Brain (organoid and tissue), 16 donors: ENCODE measurements at places on chromosomes 5 and 9.

- no peak for DNase-seq
These were observed 2334.6 kb upstream of the WWC1 start for GRCh38 chr5:165956854-165957253.

DNA sequence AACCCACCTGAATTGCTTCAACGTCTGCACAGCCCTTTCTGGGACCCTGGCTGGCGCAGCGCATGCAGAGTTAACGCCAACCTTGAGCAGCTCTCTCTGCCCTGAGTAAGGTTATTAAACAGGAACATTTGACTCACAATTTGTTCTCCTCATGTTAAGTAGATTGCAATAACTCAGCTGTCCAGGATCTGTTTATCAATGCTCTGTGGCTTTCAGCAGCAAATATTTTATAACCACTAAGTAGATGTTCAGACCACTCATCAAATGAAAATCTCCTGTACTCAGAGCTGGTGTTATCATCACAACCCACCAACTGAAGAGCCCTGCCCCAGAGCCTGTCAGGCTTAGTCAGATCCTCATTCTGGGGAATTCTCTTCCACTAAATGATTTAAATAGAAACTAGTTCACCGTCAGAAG, 403.0 kb downstream of the ZNF608 start:
- no peak for DNase-seq

- no peak for DNase-seq
These were observed 66.5 kb downstream of the SV2C start for GRCh38 chr5:76149636-76150035.

DNA sequence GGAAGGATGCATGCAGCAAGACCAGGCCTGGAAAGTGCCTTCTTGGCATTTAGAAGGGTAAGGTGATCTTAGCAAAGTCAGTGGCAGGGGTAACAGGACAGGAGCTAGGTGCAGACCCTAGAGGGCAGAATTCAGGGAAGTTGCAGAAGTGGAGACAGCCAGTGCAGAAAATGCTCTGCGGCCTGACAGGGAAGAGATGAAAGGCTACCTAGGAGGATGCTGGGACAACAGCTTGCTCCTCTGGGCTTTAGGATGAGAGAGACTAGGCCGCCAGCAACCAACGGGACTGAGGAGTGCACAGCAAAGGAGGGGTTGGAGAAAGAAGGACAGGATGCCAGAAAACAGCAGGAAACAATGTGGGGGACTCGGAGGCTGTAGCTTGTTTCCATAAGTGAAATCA, 219.9 kb downstream of the FSTL4 start:
- DNase-seq, result no peak

DNA sequence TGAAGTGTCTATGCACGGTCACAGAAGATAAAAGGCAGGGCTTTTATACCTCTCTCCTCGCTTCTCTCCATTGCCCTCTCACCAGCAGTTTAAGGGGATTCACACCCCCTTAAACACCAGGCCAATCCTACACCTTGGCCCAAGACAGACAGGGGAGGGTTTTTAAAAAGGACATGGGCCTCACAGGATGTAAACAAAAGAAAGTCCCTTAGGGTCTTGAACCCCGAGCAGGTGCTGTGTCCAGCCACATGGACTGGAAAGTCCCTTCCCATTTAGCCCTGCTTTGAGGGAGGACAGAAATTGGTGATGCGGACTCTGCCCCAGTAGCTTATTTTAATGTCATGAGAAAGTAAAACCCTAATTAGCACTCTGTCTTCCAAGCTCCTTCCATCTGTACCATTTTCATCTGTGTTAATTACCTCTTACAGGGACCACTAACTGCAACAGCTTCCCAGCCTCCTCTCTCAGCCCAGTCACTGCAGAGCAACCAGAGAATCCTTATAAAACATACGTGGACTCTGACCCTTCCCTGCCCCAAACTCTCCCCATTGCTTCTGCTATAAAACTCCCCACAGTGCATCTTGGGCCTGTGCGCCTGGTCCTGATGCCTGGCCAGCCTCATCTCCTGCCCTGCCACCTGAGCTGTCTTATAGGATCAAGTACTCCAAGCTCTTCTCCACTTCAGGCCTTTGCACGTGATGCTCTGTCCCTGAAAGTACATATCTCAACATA, 16.7 kb downstream of the WHRN start:
- no peak for DNase-seq

DNA sequence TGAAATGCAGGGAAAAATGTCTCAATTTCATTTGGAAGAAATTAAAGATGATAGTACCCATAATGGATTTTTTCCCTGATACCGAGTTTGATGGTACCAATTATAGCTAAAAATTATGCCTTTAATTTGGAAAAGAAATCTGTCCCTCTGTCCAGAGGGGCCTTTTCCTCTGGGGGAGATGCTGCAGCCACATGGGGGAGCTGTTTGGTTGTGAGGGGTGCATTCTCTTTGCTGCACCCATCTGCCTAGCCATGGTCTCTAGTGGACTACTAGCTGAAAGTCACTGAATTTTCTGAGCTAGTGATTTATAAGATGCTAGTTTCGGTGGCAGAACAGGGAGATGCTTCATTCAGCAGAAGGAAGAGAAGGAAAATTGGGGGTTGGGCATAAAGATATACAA, 9.6 kb downstream of the SEC61B start:
- DNase-seq, result peak; percentile 2

GRCh38 chr5:167207081-167207480, 1084.4 kb upstream of the WWC1 start:
- no peak for DNase-seq

GRCh38 chr9:110797611-110798010, 129.0 kb downstream of the MUSK start:
- no peak for DNase-seq

DNA sequence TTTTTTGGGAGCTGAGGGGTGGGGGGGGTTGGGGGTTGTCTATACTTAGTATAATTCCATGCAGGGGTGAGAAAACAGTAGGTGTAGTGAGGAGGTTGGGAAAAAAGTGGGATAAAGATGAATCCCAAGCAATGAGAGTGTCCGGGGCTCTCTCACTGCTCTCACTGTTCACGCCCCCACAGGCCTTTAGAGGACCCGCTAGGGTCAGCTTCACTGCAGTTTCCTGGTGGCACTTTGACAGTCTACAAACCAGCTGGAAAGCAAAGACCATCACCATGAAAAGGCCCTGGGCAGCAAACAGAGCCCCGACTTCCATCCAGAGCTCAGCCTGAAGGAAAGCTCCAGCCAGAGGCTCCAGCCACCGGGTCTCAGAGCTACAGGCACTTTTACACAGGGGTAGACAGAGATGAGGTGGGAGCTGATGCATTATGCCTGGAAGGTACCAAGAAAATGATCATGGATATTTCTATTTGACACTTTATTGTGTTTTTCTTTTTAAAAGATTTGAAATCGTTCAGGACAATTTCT, 355.1 kb downstream of the ADAMTS6 start:
- no peak for DNase-seq

- peak; percentile 8 for DNase-seq
These were observed 129.4 kb upstream of the RASA1 start for GRCh38 chr5:87138091-87138805.

- peak; percentile 20 for DNase-seq
These were observed 271.2 kb downstream of the SLIT3 start for GRCh38 chr5:169029661-169030274.

GRCh38 chr9:114538241-114538640, 33.0 kb upstream of the WHRN start:
- no peak for DNase-seq

GRCh38 chr9:29437526-29437925, 1864.2 kb upstream of the C9orf72 start:
- DNase-seq, result no peak

GRCh38 chr5:132825033-132825833, 5.2 kb downstream of the SHROOM1 start:
- DNase-seq, result peak; percentile 37

DNA sequence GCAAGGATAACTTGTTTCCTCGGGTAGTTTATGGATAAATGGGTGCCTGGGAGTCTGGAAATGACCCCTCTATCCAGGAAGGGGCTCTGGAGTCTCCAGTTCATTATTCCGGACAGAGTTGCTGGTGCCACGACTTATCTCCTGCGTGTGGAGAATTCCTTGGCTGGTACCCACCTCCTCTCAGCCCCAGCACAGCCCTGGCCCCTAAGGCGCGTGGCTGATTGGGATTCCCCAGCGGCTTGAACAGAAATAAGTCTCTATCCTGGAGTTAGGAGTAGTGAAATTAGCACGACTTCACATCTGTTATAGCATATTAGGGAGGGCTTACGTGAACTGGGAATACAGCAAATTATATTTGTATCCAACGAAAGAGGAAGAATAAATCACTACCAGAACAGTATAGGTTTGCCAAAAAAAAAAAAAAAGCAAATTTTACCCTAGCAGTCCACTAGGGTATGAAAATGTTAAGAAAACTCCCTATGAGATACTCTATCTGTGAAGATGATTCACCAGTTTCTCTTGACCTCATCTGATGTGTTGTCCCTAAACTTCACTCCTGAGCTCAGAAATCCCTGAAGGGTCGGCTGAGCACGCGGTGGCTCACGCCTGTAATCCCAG, 172.5 kb upstream of the OTULINL start:
- no peak for DNase-seq

DNA sequence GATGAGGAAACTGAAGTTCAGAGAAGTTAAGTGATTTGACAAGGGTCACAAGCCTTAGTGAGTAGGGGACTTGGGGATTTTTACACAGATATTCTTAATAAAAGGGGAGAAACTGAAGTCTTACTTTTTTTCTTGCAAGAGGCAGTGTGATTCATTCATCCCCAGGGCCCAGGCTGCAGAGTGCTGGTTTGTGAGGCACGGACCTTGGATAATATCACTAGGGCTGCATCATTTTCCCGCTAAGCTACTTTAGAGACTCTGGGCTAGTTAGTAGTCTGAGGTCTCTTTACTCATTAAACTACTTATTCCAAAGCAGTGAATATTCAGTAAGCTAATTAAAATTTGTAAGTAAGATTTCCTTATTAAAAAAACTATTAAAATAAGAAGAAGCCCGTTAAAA, 195.0 kb downstream of the PBX3 start:
- no peak for DNase-seq

GRCh38 chr5:150514708-150515211, 6.8 kb downstream of the NDST1 start:
- peak; percentile 29 for DNase-seq

- DNase-seq, result no peak
These were observed 703 bp downstream of the FAM120AOS start for GRCh38 chr9:93452710-93453046.

DNA sequence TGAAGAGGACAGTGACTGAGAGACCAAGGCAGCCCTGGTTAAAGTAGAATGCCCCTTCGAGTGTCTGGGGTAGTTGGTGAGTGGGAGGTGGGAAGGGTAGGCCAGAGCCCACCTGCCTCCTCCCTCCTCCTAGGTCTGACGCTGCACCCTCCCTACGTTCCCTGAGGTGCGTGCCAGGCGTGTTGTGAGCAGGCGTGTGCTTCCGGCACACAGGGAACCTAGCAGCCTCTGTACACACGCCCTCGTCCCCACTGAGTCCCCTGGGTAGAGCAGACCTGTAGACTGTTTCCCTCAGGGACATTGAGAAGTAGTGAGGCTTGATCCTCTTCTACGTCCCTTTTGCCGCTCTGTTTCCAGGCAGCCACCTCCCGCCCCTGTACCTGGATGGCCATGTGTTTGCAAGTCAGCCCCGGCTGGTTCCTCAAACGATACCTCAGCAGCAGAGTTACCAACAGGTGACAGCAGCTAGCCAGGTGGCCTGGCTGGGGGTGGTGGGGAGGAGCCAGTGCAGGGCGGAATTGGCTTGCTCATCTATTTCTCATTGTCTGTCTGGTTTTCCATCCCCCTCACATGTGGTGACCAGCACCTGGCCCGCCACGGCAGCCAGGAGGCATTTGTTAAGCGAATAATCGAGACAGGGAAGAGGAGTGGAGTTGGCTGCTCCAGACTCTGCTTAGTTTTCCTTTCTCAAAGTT, 16.8 kb upstream of the POMT1 start:
- DNase-seq, result no peak

DNA sequence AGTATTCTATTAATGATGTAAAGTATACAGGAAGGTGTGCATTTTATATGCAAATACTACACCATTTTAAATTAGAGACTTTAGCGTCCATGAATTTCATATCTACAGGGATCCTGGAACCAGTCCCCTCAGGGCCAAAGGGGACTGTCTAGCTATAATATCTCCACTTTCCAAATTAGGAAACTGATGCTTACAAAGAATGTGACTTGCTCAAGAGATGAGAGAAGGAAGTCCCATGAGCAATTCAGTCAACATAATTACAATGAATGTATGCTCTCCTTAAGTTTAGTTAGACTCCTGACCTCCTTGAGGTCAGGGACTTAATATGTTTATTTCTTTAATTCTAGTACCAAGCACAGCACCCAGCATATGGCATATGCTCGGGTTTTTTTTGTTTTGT, 23.7 kb downstream of the NIPBL start:
- DNase-seq, result no peak

DNA sequence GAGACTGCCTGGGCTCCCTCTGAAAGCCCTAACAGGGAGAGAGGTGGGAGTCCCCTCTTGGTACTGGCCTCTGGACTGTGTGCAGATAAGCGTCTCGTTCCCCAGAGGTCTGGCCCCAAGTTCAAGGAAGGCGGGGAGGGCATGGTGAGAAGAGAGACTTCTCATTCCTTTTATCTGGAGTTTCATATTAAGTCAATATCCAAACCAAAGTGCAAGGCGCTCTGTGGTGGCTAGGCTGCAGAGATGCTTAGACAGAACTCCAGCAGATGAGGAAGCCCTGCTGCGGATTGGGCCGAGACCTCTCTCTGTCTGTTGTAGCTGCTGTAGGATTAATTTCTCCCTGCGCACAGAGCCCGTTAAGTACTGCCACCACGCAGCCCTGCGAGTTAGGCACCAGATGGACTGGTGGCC, 16.0 kb downstream of the MVB12B start:
- DNase-seq, result peak; percentile 78

DNA sequence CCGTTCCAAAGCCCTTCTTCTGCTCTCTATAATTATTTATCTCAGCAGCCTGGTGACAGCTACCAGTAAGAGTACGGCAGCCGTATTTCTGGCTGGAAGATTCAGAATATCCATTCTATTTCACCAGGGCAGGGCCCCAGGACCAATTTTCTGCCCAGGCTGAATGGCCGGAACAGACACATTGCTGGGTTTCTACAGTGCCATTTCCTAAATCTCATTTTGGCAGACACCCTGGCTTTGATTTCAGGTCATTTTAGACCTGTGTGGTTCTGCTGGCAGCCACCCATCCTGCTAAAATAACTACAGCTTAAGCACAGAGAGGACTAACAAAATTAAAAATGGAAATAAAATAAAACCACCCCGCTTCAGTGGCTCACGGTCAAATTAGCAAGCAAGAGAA, 95.0 kb downstream of the CRB2 start:
- peak; percentile 31 for DNase-seq

- no peak for DNase-seq
These were observed 83.0 kb downstream of the OXCT1 start for GRCh38 chr5:41787265-41787664.
